ENCODE measurements at places on chromosomes 2 and 18. TPM values are rescaled to one million over a fixed set of nuclear protein-coding genes. Genes with fewer than 3 reads are reported as not detected.

GRCh38 chr2:164735309-164735919, 106.2 kb downstream of the COBLL1 start:
- H3K36me3 ChIP-seq, result no peaks in the 10 kb centered on the region
- H3K27me3 ChIP-seq, result no peaks in the 10 kb centered on the region
- DNase-seq, result no peak
- H3K27ac ChIP-seq, result no peak overlapping the region
- H3K4me1 ChIP-seq, result no peaks in the 10 kb centered on the region
- no peak overlapping the region for H3K4me3 ChIP-seq

Gene FTCDNL1
- total RNA-seq, result 2.1 TPM

Gene ASB18
- not detected for total RNA-seq

DNA sequence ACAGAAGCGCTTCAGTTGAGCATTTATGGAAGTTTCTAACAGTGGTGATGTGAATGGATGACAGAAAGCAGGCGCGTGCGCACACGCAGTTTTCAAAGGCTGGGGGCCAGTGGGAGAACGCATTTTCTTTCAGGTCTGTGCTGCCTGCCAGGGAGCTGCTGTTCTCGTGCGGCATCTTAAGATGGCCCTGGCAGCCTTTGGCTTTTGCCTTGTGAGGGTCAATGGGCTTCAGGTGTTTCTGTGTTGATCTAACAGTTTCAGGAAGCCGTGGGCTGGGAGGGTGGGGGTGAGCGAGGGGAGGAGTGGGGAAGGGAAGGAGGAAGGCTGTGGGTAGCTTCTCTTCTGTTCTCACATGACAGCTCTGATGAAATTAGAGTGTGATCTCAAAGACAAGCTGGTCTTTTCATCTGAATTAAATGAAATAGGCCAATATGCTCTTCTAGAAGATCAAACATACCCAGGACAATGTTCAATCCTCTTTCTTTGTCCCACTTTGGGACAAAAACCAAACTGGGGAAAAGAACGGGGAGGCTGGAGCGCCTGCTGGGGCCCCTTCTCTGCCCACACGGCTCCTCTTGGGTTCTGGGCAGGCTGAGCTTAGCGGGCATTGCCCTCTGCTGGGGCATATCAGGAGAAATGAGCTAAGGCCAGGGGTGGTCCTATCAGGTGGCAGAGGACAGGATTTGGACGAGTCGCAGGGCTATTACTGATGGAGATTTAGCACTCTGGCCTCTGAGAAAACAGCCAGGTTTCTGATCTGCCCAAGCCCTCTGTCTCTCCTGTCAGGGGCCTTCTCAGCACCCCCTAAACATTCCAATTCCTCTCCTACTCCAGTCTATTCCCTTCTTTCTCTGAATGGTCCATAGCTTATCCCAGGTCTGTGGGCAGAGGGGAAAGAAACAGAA, 126.2 kb upstream of the LGALSL start:
- H3K4me1 ChIP-seq, result peaks cover 6% of the 10 kb centered on the region
- no peaks in the 10 kb centered on the region for H3K27me3 ChIP-seq
- no peak overlapping the region for H3K27ac ChIP-seq
- H3K36me3 ChIP-seq, result no peaks in the 10 kb centered on the region
- DNase-seq, result no peak

GRCh38 chr2:166609183-166609959, 115.3 kb upstream of the SCN7A start:
- H3K4me1 ChIP-seq, result no peaks in the 10 kb centered on the region
- no peak for DNase-seq
- H3K36me3 ChIP-seq, result no peaks in the 10 kb centered on the region

GRCh38 chr2:3420769-3421397, 41.4 kb downstream of the TRAPPC12 start:
- no peak overlapping the region for H3K4me3 ChIP-seq
- H3K27ac ChIP-seq, result no peak overlapping the region
- H3K4me1 ChIP-seq, result no peaks in the 10 kb centered on the region
- no peaks in the 10 kb centered on the region for H3K27me3 ChIP-seq
